ENCODE measurements at places on chromosomes 1 and 21.
A peak's percentile ranks its signal among the peaks of the same experiment; 100 is the strongest.

DNA sequence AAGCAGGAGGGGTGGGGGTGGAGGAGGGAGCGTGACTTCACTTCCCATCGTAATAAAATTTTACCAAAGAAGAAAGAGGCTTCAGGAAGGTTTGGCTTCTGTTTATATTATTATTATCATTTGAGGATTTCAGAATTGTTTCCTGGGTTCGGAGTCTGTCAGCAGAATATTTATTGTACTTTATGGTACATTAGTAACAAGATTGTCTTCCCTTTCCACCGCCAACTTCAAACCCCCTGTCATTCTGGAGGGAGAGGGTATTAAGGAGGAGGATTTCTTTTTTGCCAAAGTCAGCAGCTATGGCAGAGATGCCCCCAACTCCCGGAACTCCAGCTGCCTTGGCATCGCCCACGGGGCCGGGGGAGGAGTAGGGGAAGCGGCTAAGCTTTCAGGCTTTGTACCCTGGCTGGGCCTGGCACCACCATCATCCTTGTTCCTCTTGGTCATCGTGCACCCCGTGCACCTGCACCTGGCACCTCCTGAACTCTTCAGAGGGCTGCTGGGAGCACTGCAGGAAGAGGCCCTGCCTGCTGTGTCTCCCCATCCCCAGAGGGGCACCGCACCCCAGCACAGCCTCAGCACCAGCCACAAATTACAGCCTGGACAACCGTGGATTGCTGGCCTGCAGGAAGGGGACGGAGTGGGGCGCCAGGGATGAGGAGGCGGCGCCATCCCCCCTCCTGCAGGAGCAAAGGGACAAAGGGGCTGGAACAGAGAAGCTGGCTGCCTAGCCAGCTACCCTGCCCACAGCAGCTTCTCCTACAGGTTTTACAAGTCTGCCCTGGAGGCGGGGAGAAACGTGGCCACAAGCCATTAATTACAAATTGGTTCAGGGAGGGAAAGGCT is 24.0 kb upstream of the PAX7 start:
- DNase-seq, result no peak

- no peak for DNase-seq
Observed at GRCh38 chr1:17639703-17640340, 100.3 kb downstream of the ARHGEF10L start.

- peak; percentile 43 for DNase-seq
Observed at GRCh38 chr1:248243204-248243603, 12.0 kb downstream of the OR2M4 start.

DNA sequence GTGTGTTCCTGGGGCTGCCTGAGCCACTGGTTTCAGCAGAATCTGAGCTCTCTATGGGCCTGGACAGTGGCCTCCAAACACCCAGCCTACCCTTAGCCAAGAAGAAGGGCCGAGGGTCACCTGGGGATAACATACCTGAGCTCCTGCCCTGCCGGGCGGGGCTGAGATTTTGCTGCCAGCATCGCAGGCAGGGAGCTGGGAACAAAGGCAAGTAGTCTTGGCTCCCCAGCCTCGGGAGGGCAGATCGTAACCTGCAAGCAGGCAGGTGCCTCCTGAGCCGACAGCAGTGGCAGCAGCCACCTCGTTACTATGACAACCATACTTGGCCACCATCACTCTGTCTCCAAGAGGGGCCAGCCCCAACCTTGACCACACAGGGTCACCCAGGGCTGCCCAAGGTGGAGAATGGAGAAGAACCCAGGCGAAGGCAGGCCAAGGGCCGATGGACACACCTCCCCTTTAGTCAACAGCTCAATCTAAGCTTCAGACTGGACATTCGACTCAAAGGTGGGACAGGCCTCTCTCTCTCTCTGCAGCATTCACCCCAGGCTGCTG is 54.6 kb downstream of the TOMM20 start:
- peak; percentile 90 for DNase-seq

GRCh38 chr1:224203243-224204016 is 20.4 kb downstream of the DEGS1 start:
- peak; percentile 60 for DNase-seq

- no peak for DNase-seq
Observed at GRCh38 chr1:231885209-231885854, 258.7 kb downstream of the DISC1 start.

GRCh38 chr1:230510496-230510895 is 84.4 kb upstream of the PGBD5 start:
- no peak for DNase-seq

DNA sequence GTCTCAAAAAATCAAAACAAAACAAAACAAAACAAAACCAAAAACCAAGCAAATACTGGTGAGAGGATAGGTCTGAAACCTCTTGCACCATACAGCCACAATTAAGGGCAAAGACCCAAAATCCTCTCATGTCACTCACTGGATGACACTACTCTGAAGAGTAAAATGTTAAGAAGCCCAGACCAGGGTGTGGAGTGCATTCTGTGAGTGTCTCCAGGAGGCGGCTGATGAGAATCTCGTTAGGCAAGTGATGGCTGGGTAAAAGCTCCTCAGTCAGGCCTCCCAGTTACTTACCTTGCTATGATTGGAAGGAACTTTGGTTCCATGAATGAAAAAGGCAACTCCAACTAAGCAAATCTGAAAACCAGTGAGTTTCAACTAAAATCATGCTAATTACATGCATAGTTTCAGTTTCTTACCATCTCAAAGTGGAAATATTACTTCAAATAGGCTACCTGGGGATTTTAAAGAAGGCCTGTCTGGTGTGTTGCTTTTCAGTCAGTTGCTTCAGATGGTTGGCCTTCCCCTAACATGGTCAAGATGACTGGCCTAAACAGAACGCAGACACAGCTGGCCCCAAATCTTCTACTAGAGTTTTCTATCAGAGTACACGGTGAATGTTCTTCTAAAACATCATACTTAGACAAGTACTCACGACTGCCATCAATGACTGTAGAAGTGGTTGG is 95.1 kb downstream of the KIAA0319L start:
- DNase-seq, result no peak

DNA sequence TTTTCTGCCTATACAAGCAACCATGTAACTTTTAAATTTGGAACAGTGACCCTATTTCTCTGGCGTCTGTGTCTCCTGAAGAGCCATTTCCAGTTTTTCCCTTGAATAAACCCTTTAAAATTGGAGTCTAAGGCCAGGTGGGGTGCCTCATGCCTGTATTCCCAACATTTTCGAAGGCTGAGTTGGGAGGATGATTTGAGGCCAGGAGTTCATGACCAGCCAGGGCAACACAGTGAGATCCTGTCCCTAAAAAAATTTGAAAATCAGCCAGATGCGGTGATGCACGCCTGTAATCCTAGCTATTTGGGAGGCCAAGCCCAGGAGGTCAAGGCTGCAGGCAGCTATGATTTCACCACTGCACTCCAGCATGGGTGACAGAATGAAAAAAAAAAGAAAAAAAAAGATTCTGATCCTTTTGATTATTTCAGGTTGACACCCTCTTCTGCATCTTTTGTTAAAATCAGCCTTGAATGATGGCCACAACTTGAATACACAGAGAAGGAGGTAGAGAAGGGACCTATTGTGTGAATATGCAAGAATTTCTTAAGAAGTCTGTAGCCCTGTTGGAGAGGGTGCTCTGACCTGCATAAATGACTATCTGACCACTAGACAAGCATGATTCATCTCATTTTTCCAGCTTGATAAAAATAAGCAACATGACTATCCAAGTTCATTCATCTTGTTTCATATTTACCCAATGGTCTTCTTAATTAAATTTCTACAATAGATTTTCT is 40.2 kb upstream of the PARP1 start:
- DNase-seq, result no peak

- DNase-seq, result no peak
Observed at GRCh38 chr1:195530961-195531360, 1077.3 kb downstream of the KCNT2 start.

GRCh38 chr21:45164124-45164511 is 89.7 kb downstream of the ADARB1 start:
- DNase-seq, result no peak

DNA sequence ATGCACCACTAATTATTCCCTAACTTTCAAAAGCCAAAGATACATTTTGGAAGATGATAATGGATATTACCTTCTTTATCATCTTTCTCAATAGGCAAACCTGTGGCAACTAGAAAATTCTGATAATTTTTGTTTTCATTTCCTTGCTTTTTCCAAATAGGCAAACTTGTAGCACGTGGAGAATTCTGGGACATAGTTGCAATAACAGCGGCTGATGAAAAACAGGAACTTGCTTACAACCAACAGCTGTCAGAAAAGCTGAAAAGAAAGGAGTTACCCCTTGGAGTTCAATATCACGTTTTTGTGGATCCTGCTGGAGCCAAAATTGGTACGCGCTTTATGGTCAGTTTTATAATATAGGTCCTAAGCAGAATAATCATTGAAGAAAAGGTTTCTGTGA is 1.5 kb downstream of the FPGT start:
- DNase-seq, result no peak

DNA sequence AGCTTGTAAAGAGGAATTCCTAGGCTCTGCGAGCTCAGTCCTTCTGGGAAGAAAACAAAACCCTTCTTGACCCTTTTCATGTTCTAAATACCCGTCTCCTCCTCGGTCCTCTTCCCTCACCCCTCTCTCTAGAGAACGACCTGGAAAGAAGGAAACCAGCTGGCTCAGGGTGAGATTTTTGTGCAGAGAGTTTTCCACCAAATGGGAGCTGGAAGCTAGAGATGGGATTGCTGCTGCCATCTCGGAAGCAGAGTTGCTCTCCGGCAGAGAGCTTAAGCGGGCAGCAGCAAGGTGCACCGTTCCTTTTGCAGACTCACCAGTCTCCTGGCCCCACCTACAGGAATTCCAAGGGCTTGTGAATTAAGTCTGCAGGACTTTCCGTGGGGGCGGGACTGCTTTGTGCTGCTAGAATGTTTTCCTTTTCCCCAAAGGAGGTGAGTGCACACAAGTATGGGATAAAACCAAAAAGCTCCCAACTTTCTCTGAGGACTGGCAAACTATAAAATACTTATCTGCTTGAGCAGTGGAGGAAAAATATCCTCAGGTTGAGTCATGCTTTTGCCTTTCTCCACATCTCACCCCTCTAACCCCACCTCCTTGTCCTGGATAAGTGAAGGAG is 29.1 kb upstream of the KIAA0040 start:
- peak; percentile 16 for DNase-seq

DNA sequence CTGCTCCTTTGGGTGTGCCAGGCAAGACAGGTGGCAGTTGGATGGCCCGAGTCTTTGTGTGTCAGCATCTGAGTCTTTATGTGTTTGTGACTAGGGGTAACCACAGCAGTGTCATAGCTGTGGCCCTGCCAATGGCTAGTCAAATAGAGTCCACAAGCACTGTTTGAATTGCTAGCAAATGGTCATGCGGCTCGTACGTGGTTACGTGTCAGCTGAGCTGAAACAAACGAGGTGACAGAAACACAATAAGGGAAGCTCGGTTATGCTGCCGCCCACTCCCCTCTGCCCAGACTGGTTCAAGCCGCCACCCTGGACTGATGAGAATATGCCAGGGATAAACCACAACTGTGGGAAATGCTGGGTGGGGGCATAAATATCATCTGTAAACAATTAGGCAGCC is 174.3 kb upstream of the LMO4 start:
- peak; percentile 84 for DNase-seq

GRCh38 chr1:58717979-58718378 is 18.1 kb upstream of the MYSM1 start:
- no peak for DNase-seq

- DNase-seq, result peak; percentile 61
Observed at GRCh38 chr1:230750576-230750975, 3.4 kb downstream of the CAPN9 start.

DNA sequence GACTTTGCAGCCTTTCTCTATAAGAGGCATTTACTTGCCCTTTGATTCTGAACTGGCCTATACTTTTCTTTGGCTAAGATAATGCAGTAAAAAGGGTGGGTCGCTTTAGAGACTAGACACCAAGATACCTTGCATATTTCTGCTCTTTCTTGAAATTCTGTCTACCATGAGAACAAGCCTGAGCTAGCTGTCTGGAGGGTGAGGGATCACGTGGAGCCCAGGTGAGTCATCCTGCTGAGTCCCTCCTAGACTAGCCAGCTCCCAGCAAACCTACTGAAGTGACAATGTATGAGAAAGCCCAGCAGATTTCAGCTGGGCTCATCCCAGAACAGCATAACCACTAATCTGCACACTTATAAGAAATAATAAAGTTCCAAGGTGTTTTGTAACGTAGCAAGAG is 408.0 kb upstream of the KAZN start:
- DNase-seq, result no peak

GRCh38 chr21:28959367-28960099 is 33.1 kb downstream of the LTN1 start:
- no peak for DNase-seq

GRCh38 chr1:40232444-40232843 is 15.3 kb upstream of the TMCO2 start:
- DNase-seq, result no peak

DNA sequence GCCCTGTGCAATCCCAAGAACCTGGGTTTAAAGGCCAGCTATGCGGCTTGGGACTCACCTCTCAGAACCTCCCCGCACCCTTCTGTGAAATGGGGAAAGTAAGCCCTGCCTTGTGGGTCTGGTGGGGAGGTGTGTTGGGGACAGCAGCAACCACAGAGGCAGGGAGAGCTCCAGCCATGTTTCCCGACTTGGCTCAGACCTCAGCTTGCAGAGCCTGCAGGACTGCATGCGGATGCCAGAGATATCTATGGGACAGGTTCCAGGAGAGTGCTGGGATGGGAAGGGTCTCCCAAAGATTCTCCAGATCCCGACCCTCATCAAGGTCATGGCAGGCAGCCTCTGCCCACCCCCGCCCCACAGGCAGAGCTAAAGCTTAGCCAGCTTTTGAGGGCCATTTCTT is 20.2 kb downstream of the PADI1 start:
- no peak for DNase-seq

DNA sequence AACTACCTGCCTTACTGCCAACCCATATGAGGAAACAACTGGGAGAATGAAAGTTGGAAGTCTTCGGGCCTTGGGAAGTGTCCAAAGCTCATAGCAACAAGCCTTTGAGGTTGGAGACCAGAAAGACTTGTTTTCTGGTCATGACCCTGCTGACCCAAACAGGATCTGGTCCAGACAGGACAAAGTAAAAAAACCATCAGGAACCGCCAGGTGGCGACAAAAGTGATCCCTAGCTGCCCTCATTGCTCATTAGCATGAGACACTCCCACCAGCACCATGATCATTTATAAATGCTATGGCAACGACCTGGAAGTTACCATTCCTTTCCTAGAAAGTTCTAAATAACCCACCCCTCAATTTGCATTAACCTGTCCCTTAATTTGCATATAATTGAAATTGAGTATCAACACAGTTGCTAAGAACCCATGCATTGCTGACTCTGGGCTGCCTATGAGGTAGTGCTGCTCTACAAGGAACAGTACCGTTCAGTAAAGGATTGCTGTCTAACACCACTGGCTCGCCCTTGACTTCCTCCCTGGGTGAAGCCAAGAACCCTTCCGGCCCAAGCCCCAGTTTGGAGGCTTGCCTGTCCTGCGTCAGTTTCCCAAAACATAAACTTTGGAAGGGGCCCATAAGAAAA is 89.0 kb downstream of the URB2 start:
- DNase-seq, result peak; percentile 24

GRCh38 chr1:245380790-245381535 is 226.2 kb downstream of the KIF26B start:
- DNase-seq, result peak; percentile 14

- no peak for DNase-seq
Observed at GRCh38 chr1:191971447-191971846, 186.8 kb upstream of the RGS18 start.

Measured in NCI-H69 (cell line).